RPMI7951 (cell line): ENCODE measurements at places on chromosomes 3 and 15.

GRCh38 chr3:146125951-146126350, 35.0 kb downstream of the PLOD2 start:
- peak; percentile 91 for DNase-seq

GRCh38 chr3:58307639-58308215, 1.4 kb downstream of the HTD2 start:
- DNase-seq: peak; percentile 64

GRCh38 chr3:159828542-159828943, 160.1 kb upstream of the IL12A start:
- peak; percentile 67 for DNase-seq

DNA sequence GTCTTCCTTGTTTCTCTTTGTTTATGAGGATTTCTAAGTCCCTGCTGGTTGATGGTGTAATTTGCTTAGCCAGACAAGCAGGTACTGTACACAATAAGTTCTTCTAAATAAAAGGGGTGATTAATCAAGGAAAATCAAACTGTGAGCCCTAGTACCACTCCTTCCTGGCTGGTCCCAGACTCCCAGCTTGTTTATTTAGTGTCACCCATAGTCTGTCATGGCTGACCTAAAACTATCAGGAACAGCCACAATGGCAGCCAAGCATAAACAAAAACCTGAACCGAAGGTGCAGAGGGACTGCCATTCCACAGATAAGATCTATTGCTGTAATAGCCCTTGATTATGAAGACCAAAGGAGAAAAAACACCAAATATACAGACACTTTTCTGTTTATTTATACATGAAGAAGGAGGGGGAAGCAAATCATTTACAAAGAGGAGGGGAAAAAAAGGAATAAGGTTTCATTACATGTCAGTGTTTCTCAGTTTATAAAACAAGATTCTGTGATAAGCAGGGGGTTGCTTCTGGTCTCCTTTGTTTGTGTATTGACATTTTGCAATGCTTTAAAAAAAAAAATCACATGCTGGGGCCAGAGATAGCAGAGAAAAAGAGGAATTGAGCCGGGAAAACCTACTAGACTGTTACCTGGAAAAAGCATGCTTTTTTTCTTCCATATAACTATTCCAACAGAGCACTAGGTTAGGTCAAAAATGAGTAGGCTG, 182.4 kb upstream of the DPH6 start:
- no peak for DNase-seq

GRCh38 chr3:47592066-47592795, 13.6 kb upstream of the CSPG5 start:
- no peak for DNase-seq

- no peak for DNase-seq
Measured at GRCh38 chr3:133988631-133989161, 41.0 kb downstream of the SLCO2A1 start.

DNA sequence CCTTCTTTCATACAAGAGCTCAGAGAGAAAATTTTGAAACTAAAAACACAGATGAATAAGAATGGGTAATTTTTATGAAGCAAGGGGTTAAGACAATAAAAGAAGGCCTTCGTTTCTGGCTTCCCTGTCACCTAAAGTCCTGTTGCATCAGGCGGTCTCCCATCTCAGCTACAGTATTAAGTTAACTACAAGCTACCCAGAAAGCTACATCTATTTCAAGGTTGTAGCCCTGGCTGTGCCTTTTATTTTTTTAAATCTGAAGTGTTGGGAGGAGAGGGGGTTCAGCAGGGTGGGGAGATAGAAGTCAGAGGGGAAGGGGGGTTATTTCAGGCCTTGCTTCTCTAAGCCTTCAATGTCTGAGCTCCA, 183.3 kb downstream of the TPRG1 start:
- DNase-seq: no peak

GRCh38 chr3:46301122-46301835, 52.6 kb upstream of the CCR2 start:
- DNase-seq: no peak

DNA sequence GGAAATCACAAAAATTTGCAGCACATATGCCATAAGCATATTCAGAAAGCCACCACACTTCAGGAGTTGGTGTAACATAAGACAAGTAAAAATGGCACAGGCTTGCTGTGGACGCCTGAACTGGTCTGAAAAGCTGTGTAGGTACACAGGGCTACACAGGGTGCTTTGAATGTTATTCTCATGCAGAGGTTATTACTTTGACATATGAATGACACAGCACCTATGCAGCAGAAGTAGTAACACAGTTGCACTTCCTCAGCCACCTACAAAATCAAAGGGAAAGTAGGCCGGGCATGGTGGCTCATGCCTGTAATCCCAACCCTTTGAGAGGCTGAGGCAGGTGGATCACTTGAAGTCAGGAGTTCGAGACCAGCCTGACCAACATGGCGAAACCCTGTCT, 54.5 kb downstream of the OSBPL10 start:
- DNase-seq: no peak

GRCh38 chr3:72907731-72908620, 20.1 kb downstream of the GXYLT2 start:
- DNase-seq: peak; percentile 91

GRCh38 chr3:8560366-8561007, 58.9 kb downstream of the LMCD1 start:
- peak; percentile 80 for DNase-seq

GRCh38 chr3:152724270-152724669, 110.7 kb upstream of the P2RY1 start:
- no peak for DNase-seq

DNA sequence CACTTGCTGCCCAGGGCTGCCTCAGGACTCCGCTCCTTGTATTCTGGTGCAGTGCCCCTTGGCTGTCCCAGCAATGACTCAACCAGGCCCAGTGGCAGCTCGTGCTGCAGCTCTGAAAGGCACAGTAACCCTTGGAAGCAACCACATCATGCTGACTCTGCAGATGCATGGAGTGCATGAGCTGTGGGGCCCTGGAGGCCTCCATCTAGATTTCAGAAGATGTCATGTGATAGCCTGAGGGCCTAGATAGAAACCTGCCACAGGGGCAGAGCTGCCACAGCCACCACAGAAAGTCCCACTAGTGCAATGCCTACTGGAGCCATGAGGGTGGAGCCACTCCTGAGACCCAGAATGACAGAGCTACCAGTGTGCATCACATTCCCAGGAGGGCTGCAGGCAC, 117.1 kb upstream of the SMAD3 start:
- DNase-seq: peak; percentile 78

DNA sequence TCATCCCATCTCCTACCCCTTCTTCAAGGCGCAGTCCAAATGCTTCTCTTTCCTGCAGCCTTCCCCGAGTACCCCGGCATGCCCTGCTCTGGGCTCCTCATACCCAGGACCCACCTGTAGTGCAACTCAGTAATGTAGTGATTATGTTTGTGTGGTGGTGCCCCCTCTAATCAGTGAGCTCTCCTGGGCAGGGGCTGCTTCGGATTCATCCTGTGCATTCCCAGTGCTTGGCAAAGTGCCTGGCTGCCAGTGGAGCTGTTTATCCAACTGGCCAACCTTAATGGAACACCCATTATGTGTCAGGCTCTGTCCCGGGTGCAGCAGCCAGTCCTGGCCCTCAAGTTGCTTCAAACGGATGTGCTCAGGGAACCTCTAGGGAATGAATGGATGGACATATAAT, 174.4 kb upstream of the LINGO1 start:
- no peak for DNase-seq

DNA sequence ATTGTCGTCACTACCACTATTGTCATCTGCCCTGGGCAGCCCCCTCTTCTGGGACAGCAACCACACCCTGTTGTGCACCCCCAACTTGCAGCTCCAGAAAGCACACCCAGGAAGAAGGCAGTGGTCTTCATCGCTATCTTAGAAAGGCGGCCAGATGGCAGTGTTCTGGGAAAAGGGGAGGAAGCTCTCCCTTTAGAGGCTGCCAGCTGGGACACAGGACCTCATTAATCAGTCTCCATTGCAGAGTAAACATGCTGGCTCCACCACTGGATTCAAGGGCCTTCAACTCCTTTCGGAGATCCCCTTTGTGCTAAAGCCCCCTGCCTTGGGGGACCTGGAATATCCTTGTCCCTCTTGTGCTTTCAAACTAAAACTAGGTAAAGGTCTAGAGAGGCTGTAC, 199.3 kb upstream of the LINGO1 start:
- no peak for DNase-seq

DNA sequence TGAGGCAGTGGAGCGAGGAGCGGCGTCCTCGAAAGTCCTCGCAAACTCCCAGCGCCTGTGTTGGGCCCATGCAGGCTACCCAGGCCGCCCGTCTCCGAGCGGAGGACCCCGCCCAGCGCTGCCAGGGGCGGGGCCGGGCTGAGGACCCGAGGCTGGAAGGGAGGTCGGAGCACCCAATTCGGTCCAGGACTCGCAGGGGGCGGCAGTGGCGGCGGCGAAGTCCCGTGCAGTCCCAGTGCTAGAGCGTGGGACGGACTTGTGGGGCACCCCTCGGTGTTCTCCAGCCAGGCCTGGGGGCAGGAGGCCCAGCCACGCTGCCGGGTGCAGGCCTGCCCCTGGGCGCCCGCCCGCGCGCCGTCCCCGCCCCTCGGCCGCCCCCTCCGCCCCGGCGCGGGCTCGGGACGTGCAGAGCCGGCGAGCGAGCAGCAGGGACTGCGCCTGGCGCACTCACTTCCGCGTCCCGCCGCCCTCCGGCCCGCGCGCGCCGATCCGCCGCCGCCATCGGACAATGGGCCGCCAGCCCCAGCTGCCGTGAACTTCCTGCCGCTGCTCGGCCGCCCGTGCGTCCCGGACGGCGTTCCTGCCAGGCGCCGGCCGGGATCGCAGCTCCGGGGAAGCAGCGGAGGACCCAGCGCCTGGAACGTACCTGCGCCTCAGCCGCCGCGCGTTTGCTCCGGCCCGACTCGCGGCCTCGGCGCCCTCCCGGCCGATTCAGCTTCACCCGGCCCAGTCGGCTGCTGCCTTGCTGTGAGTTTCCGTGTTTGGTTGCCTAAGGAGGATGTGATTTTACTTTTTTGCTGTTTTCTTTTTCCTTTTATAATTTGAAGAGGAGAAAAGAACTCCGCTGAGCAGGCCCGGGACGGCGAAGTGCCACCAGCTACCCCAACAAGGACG, 596 bp upstream of the LIMD1 start:
- DNase-seq: peak; percentile 85

- DNase-seq: no peak
Measured at GRCh38 chr3:128392818-128393544, 73.7 kb downstream of the DNAJB8 start.

- no peak for DNase-seq
Measured at GRCh38 chr3:31668242-31668641, 135.5 kb downstream of the STT3B start.

- DNase-seq: no peak
Measured at GRCh38 chr3:37986479-37987314, 3.9 kb upstream of the VILL start.

- DNase-seq: peak; percentile 37
Measured at GRCh38 chr3:159668990-159669476, 319.6 kb upstream of the IL12A start.

- DNase-seq: peak; percentile 52
Measured at GRCh38 chr3:99407257-99407656, 231.1 kb upstream of the COL8A1 start.

GRCh38 chr15:90597577-90597976, 67.9 kb downstream of the CRTC3 start:
- no peak for DNase-seq

- DNase-seq: no peak
Measured at GRCh38 chr3:52204337-52205073, 6.5 kb downstream of the ALAS1 start.

DNA sequence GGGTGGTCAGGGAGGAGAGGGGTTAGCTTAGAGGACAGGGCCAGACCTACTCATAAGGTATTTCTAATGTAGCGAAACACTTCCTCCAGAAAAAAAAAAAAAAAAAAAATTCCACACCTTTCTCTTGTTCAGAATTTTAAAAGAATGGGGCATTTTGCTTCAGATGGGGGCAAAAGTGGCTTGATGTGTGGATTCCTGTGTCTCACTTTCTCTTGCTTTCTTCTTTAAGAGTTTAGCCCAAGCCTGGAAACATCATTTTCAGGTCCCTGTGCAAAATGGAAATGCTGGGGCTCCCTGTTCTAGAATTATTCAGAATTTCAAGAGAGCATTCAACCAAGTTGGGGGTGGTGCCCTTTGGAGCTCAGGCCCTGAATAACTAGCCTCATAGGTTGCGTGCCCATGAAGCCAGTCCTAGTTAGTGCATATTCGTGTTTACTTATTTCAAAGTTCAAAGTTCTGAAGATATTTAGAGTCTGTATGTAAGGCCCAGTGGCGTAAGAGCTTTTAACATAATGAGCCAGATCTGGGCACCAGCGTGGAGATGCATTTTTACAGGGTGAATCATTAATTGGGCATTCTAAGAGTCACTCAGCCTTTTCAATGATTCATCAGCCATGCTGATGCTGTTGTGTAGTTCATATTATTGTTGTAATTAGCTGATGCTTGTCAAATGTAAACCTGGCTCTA, 104.5 kb downstream of the RPLP1 start:
- peak; percentile 97 for DNase-seq

GRCh38 chr3:101466465-101467309, 46.3 kb downstream of the SENP7 start:
- DNase-seq: no peak

DNA sequence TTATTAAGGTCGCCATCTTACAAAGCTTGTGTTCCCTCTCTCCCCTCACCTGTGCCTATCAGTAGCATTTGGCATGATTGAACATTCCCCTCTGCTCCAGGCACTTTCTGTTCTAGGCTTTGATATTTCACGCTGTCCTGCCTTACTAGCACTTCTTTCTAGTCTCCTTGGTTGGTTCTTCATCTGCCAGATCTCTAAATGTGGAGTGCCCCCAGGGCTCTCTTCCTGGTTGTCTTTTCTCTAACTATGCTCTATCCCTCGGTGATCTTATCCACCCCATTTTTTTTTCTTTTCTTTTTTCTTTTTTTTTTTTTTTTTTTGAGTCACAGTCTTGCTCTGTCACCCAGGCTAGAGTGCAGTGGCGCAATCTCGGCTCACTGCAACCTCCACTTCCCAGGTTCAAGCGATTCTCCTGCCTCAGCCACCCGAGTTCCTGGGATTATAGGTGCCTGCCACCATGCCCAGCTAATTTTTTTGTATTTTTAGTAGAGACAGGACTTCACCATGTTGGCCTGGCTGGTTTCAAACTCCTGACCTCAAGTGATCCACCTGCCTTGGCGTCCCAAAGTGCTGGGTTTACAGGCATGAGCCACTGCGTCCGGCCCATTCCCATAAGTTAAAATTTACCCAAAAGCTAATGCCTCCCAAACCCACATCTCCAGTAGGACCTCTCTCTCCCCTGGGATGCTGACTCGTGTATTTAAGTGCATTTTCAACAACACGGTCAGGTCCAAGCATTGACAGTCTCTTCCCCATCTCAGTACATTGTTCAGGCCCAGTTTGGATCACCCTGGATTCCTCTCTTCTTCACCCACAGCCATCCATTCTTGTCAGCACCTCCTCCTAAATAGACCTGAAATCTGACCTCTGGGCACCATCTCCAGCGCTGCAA, 5.2 kb downstream of the NUSAP1 start:
- peak; percentile 65 for DNase-seq

- peak; percentile 39 for DNase-seq
Measured at GRCh38 chr15:67174864-67175573, 79.4 kb downstream of the AAGAB start.

DNA sequence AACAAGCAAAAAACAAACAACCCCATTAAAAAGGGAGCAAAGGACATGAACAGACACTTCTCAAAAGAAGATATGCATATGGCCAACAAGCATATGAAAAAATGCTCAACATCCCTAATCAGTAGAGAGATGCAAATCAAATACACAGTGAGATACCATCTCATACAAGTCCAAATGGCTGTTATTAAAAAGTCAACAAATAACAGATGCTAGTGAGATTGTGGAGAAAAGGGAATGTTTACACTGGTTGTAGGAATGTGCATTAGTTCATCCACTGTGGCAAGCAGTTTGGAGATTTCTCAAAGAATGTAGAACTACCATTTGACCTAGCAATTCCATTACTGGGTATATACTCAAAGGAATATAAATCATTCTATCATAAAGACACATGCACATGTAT, 44.5 kb downstream of the RIOX2 start:
- DNase-seq: no peak
